Aorta (tissue), 5 donors: ENCODE measurements at places on chromosomes 4 and X. TPM values are rescaled to one million over a fixed set of nuclear protein-coding genes. Genes with fewer than 3 reads are reported as not detected.

GRCh38 chr4:99356992-99357391, 4.4 kb upstream of the ADH1C start:
- DNase-seq: no peak

GRCh38 chr4:94115687-94116086, 92.0 kb upstream of the SMARCAD1 start:
- DNase-seq: no peak

- no peak for DNase-seq
These were observed 166.8 kb upstream of the MAMLD1 start for GRCh38 chrX:150196285-150196684.

- DNase-seq: no peak
These were observed 12.2 kb downstream of the KLHL34 start for GRCh38 chrX:21645886-21646285.

- peak; percentile 76 for DNase-seq
These were observed 4.8 kb downstream of the SLC49A3 start for GRCh38 chr4:683982-684622.

- no peak for DNase-seq
These were observed 105.9 kb downstream of the SH3RF1 start for GRCh38 chr4:169164669-169165415.

- peak; percentile 70 for DNase-seq
These were observed 12.8 kb upstream of the TNIP2 start for GRCh38 chr4:2768921-2769336.

Gene GABRG1
- not detected for total RNA-seq

DNA sequence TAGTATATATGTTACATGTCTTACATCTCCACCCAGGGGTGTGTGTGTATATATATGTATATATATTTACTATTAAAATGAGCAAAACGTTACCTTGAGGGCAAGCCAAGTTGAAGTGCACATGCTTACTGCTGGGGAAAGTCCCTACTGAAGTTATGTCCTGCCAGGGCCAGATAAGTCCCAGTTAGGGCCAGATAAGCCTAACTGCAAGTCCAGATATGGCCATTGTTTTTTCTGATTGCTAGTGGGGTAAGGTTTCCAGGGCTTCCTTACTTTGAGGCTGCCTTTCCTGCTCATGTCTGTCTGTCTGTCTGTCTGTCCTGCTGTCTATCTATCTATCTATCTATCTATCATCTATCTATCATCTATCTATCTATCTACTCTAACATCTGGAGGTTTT, 19.3 kb upstream of the ZNF81 start:
- no peak for DNase-seq
